D341Med (cell line): ENCODE measurements at places on chromosomes 6 and 20.
A peak's percentile ranks its signal among the peaks of the same experiment; 100 is the strongest.

DNA sequence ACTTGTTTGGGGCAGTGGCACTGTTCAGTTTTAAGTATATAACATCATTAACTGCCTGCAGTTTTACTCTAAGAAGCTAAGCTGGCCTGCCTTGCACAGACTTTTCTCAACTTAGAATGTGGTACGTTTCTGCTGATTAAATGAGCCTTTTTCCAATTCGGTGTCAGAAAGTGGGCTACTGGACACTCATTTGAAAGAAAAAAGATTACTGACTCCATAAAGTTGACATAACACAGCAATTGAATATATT lies 2.1 kb downstream of the ZMYND8 start:
- peak; percentile 2 for DNase-seq

- no peak for DNase-seq
These were observed 35.2 kb upstream of the PAQR8 start for GRCh38 chr6:52326540-52327364.

DNA sequence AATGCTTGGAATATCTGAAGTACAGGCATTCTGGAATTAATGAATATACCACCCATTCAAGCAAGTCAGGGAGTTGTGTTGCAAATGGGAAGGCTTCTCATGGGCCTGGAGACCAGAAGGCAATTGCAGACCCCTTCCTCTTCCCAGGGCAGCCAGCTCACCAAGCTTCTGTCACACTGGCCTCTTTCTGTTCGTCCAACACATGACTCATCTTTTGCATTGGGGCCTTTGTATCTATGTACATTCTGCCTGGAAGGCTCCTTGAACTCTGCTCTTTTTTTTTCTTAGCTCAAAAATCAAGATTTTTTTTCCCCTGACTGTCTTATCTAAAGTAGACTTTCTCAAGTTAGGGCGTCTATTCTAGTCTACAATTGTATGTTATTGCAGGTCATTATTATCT lies 132.9 kb upstream of the MYLIP start:
- DNase-seq, result no peak

DNA sequence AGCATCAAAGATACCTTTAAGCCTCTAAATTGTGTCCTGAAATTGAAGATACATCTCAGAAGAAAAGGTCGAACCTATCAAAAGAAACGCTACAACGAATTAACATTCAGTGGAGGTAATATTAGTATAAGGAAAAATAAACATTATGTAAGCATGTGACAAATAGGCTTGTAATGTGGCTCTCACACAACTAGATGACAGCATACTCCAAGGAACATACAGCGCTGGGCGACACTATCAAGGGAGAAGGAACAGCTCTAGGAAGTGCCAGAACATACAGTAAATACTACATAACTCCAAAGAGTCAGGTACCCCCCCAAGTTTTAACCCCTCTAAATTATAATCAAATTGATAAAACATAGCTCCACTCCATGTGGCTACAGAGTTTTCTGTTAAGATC lies 103.5 kb downstream of the LAMP5 start:
- DNase-seq, result peak; percentile 54

- DNase-seq, result no peak
These were observed 44.8 kb downstream of the AGPAT4 start for GRCh38 chr6:161228921-161229591.

DNA sequence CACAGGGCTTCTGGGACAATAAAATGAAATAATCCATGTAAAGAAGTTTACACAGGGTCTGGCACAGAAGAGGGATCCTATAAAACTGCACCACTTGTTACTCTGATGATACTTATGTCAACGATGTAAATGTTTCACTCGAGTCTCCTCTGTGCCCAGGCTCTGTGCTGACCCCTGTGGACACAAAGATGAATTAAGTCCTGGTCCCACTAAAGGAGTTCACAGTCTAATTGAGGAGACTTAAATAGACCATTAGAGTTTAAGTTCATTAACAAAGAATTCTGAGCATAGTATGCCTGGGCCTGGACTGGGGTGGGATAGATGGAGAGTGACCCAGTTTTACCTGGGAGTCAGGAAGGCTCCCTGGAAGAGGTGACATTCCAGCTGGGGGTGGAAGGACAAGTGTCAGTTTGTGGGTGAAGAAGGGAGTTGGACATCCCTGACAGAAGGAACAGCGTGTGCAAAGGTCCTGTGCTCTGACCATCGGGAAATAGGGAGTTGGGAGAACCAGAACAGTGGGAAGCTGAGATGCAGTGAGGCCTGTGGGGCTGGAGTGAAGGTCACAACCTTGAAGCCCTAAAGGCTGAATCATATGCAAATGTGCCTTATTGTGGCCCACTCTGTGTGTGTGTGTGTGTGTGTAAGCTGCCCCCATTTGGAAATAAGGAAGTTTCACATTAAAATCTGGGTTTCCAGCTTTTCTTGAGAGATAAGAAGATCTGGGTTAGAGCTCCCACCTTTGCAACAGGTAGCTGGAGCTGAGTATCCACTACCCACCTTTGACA lies 1.1 kb downstream of the OCSTAMP start:
- DNase-seq, result no peak

- DNase-seq, result no peak
These were observed 155.2 kb downstream of the PACRG start for GRCh38 chr6:162882801-162883481.

DNA sequence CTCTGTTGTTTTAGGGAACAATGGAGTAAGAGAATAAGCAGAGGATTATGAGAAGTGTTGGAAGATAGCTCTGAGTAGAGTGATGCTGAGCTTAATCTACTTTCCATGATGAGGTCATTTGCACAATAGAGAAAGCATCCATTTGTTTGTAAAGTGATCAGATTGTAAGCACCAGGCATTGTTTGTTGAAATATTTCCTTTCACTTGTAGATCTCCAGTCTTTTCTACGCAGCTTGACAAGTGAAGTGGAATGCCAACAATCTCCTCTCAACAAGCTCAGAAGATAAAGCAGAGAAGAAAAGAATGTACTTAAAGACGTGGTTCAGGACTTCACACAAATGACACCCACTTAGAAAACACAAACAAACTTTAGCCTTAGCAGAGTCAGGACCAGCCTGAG lies 80.1 kb upstream of the MARCKS start:
- no peak for DNase-seq
